ENCODE measurements at places on chromosomes 2 and 18.

DNA sequence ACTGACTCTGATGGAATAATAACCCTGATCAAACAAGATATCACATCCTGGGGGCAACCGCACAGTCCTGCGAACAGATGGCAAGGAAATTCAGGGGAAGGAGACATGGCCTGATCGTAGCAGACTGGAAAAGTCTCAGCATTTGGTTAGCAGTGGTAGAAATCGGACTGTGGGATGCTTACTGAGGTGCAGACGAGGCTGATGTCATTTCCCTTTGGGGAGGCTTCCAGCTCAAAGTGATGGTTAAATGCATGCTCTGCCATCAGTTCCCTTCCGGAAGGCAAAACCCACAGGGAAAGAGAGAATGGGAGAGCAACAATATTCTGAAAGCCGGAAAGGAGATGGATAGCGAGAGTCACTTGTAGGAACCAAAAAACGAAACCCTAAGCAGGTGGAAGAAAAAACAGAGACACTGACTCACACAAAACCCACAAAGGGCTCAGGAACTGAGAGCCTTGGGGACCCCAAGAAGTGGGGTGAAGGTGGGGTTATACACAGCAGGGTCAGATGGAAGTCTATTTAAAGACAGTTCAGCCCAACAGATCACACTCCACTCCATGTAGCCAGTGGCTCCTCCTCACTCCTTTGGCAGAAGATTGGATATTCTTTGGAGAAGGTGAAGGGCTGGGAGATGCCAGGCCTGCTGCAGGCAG is 93.1 kb downstream of the INPP5D start:
- DNase-seq, result no peak

DNA sequence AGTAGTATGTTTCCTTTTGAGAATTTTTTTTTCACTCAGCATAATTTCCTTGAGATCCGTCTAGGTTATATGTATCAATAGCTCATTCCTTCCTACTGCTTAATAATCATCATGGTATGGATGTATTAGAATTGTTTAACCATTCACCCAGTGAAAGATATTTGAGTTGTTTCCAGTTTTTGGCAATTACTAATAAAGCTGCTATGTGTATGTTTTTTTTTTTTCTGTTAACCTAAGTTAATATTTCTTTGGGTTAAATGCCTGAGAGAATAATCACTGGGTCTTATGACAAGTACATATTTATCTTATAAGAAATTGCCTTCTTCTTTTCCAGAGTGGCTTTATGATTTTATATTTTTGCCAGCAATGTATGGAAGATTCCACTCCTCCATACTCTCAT is 96.4 kb upstream of the ST6GAL2 start:
- DNase-seq, result no peak

DNA sequence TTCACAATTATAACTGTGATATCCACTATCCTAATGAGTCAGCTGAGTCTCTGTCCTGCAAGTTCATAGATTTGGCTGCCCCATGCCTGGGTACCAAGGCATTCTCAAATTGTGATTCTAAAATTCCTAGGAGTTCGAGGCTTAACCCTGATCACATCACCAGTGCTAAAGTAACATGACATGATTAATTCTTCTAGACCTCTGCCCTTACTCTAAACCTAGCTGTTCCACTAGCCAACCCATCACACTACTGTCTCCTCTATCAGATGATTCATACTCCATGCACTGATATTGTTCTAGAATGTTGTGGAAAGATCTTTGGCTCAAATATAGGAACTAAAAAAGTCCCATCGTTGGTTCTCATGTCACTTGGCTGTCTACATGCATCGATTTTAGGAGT is 487.6 kb downstream of the PIK3C3 start:
- DNase-seq, result no peak

DNA sequence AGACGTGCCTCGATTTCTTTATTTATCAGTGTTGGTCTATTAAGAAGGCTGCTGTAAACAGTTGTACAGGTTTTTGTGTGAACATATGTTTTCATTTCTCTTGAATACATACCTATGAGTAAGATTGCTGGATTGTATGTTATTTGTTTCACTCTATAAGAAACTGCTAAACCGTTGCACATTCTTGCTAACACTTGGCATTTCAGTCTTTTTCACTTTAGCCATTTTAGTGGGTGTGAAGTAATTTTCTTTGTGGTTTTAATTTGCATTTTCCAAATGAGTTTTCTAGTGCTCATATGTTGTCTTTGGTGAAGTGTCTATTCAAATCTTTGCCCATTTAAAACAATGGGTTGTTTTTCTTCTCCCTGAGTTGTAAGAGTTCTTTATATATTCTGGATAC is 221.5 kb upstream of the SMAD7 start:
- no peak for DNase-seq

DNA sequence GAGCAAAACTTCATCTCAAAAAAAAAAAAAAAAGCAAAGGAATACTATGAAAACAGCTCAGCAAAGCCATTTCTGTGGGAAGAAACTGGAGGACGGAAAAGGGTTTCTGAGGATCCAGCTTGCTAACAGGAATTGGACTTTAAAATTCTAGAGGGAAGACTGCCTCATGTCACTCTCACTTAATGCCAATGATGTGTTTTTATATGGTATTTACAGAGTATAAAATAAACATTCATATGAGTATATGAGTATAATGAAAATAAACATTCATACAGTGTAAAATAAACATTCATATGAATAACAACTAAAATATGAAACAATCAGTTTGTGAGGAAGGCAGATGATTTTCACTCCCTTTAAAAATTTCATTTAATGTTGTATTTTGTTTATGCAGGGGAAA is 43.9 kb downstream of the CHMP3 start:
- DNase-seq, result no peak

GRCh38 chr2:158845859-158846258 is 50.7 kb downstream of the DAPL1 start:
- DNase-seq, result no peak

GRCh38 chr2:120239488-120240287 is 13.0 kb upstream of the RALB start:
- no peak for DNase-seq

- no peak for DNase-seq
Observed at GRCh38 chr2:184646593-184646992, 48.3 kb downstream of the ZNF804A start.

All from stimulated activated CD8-positive, alpha-beta memory T cell treated with anti-CD3 and anti-CD28 coated beads, Interleukin-7, amount 100 ng/mL, for 1 hour (primary cell).